EH (cell line): ENCODE measurements at places on chromosomes 3 and 15.
A peak's percentile ranks its signal among the peaks of the same experiment; 100 is the strongest.

GRCh38 chr15:72585476-72586058 is 68.9 kb upstream of the GOLGA6B start:
- peak; percentile 31 for DNase-seq

- no peak for DNase-seq
These were observed 100.0 kb upstream of the RAP2B start for GRCh38 chr3:153061938-153062528.

- peak; percentile 75 for DNase-seq
These were observed 694 bp downstream of the ABTB1 start for GRCh38 chr3:127673191-127674100.

- peak; percentile 26 for DNase-seq
These were observed 38.0 kb downstream of the TMEM41A start for GRCh38 chr3:185460719-185461350.

DNA sequence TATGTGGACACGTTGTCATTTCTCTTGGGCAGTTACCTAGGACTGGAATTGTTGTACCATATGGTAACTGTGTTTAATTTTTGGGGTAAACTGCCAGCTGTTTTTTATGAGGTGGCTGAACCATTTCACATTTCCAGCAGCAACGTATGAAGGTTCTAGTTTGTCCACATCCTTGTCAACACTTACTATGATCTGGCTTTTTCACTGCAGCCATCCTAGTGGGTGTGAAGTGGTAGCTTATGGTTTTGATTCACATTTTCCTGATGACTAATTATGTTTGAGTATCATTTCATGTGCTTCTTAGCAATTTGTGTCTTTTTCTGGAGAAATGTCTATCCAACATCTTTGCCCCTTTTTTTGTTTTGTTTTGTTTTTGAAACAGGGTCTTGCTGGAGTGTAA is 96.2 kb downstream of the VGLL4 start:
- DNase-seq, result no peak

- DNase-seq, result peak; percentile 56
These were observed at the start of gene FRMD4B for GRCh38 chr3:69385723-69386555. FRMD4B (minus strand) TSS chr3:69386088; CDS start chr3:69385989, 99 bp downstream.

- DNase-seq, result no peak
These were observed 45.2 kb downstream of the CCNB2 start for GRCh38 chr15:59150185-59150584.

DNA sequence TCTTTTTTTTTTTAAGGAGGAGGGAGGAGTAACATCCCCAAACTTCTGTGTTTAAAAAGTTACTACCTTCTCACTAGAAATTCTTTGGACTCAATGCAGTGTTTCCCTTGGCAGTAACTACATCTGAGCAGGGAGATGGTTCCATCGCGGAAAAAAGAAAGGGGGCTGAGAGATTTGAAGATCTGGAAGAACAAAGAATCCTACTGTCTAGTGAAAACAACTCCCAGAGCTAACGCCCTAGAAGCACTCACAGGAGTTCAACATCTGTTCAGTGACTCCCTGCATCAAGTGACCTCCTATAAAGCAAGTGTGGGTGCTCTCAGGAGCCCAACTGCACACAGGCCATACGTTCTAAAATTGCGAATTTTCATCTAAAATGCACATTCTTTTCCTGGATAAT is 66.8 kb upstream of the PXYLP1 start:
- DNase-seq, result no peak

DNA sequence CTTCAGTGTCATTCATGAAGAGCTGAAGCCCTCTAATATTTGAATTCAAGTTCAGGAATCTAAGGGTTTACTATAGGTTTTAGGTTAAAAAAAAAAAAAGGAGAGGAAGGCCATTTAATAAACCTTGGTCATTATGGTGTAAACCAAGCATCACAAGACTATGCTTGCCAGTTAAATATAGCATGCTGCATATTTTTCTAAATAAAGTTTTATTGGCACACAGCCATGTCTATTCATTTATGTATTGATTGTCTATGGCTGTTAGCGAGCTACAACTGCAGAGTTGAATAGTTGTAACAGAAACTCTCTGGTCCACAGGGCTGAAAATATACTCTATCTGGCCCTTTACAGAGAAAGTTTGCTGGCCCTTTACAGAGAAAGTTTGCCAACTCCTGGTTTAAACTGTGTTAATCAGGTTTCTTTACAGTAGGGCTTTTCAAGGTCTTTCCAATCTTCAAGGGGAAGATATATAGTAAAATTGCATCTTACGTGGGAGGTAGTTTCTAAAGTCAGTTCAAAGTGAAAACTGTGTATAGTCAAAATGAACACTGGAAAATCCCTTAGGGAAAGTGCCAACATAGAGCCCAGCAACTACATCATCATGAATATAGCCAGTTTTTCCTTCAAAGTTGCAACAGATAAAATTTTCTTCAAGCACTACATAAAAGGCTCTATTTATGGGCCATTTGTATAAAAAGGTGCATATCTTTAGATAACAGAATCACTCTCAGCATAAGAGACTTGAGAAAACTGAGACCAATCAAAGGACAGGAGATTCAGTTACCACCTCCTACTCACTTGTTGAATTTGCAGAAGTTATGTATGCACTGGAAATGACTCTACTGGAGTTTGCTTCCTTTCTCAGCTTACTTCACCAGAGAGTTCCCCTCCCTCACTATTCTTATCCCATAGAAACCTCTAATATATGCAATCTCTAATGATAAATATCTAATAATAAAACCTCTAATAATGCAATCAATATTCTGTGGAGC is 49.7 kb upstream of the FRMD4B start:
- DNase-seq, result no peak

DNA sequence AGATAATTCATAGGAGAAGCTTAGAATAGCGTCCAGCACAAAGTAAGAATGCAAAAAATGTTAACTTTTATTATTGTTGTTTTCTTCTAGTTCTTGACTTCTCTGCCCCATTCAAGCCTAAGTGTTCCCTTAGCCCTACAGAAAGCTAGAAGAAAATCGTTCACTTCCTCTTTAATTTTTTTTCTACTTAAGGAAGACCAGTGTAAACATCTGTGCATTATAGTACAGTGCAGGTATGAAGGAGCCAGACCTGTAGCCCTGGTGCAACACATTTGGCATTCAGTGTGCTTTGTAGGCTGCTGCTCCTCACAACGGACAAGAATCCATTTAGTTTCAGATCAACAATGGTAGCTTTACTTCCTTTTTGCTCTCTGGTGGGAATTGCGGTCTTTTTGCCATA is 127.8 kb upstream of the SLC7A14 start:
- no peak for DNase-seq

GRCh38 chr15:99435113-99435695 is 130.6 kb upstream of the MEF2A start:
- no peak for DNase-seq

DNA sequence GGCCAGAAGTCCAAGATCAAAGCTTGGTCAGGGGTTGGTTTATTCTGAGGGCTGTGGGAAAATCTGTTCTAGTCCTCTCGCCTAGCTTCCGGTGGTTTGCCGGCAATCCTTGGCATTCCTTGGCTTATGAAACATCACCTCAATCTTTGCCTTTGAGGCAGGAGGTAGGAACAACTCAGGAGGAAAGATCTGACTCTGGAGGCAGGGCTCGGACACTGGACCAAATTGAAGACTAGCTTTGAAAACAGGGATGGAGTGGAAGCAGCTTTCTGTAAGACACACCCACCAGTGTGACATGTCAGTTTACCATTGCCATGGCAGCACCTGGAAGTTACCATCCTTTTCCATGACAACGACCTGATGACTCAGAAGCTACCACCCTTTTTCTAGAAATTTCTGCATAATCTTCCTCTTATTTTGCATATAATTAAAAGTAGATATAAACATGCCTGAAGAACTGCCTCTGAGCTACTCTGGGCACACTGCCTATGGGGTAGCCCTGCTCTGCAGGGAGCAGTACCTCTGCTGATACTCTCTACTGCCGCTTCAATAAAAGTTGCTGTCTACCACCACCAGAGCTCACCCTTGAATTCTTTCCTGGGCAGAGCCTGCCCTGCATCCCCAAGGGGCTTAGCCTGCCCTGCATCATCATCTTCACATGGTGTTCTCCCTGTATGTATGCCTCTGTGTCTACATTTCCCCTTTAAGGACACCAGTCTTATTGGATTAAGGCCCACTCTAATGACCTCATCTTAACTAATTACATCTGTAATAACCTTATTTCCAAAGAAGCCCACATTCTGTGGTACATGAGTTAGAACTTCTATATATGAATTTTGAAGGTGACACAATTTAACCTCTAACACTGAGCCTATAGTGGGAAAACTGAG is 38.3 kb upstream of the TM4SF4 start:
- DNase-seq, result no peak

GRCh38 chr3:60698117-60698516 is 553.1 kb downstream of the FHIT start:
- no peak for DNase-seq

- no peak for DNase-seq
These were observed 31.8 kb downstream of the PLD1 start for GRCh38 chr3:171778493-171778892.

- peak; percentile 61 for DNase-seq
These were observed 601.9 kb upstream of the TGFBR2 start for GRCh38 chr3:30004481-30004880.

GRCh38 chr3:170154084-170154483 is 27.4 kb downstream of the PHC3 start:
- DNase-seq, result peak; percentile 37

DNA sequence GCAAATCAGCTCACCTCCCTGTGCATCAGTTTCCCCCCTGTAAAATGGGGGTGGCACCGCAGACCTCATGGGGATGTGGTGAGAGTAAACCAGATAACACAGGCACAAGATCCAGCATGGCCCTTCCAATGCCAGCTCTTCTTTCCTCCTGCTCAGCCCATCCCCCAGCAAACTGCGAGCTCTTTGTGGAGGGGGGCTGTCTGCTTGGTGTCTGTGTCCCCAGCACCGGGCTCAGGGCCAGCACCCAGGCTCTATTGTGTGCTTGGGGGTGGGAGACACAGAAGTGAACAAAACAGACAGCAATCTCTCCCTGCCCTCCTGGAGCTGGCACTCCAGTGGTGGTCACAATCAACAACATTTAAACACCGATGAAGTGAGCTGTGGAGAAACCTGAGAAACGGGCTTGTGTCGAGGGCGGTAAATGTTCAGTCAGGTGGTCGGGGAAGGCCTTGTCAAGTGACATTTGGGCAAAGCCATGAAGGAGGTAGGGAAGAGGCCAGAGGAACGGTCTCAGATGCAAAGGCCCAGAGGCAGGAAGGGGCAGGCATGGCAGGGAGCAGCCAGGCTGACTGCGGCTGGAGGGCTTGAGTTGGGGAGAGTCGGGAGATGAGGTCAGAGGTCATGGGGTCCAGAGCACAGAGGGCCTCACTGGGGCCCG is 28.4 kb downstream of the GRIP2 start:
- no peak for DNase-seq

DNA sequence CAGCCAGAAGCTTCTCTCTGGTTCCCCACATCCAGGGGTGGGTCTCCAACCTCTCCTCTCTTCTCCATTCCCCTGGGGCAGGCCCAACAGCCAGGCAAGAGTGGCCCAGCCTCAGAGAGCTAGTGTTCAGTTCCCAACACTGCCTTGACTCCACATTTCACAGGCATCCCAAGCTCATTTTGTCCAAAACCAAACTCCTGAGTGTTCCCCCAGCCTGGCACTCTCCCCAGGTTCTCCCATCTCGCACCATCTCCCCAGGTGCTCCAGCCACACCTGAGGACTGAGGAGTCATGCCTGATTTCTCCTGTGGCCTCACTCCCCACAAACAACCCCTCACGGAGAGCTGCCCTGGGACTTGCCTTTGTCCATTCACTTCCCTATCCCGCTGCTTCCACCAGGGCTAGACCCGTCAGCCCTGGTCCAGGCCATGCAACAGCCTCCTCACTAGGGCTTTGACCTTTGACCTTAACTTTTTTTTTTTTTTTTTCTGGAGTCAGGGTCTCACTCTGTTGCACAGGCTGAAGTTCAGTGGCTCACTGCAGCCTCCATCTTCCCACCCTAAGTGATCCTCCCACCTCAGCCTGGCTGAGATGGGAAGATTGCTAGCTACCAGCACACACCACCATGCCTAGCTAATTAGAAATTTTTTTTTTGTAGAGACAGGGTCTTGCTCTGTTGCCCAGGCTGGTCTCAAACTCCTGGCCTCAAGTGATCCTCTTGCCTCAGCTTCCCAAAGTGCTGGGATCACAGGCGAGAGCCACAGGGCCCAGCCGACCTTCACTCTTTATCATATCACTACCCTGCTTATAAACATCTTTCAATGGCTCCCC is 3.9 kb upstream of the CSK start:
- no peak for DNase-seq

DNA sequence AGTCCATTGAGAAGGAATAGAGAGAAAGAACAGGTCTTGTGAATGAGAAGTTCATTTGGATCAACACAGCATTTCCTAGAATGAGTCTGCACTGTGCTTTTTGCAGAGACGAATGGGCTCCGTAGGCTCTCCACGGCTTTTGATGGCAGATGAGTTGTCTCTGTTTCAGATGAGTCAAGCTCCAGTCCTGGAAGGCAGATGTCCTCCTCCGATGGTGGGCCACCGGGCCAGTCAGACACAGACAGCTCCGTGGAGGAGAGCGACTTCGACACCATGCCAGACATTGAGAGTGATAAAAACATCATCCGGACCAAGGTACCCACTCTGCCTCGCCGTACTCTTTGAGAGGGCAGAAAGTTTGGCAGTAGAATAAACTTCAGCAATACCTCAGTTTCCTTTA is 70.5 kb downstream of the SIDT1 start:
- no peak for DNase-seq

DNA sequence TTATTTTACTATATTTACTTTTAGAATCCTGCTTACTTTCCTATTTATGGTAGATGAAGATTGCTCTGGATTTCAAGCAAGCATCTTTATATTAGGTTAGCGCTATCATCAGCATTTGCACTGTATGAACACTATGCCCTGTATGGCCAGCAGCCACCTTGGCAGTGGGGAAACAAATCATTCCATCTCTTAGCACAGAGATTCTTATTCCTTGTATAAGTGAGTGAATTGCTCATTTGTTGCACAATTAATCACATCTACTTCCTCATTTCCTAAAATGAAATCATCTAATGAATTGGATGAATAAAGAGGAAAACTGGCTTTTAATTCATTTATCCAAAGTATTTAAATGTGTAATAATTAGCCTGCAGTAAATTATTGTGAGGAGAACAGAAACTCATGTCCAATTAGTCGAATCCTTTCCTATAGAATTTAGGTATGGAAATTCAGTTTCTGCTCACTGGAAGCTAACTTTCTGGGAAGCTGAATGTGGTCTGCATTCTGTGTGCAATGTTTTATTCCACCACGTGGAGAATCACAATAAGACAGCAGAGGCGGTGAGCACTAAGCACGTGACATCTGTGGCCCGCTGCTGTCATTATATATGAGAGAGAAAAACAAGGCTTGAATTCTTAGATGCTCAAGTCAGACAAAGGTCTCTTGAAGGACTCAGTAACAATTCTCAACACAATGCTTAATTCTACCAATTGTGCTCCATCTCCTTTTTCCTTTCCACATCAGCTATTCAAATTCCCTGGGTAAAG is 93.4 kb downstream of the PEX5L start:
- DNase-seq, result no peak

- DNase-seq, result no peak
These were observed 43.2 kb downstream of the ARHGEF26 start for GRCh38 chr3:154164387-154164786.

- DNase-seq, result no peak
These were observed 242.0 kb upstream of the MRPL3 start for GRCh38 chr3:131744765-131745164.
